ENCODE measurements at places on chromosomes 16 and 17. TPM values are rescaled to one million over a fixed set of nuclear protein-coding genes. Genes with fewer than 3 reads are reported as not detected.

GRCh38 chr16:17835118-17835876 lies 364.5 kb upstream of the XYLT1 start:
- H3K4me3 ChIP-seq: no peak overlapping the region
- H3K27ac ChIP-seq: no peak overlapping the region
- H3K36me3 ChIP-seq: no peaks in the 10 kb centered on the region
- DNase-seq: no peak
- H3K27me3 ChIP-seq: peaks cover 9% of the 10 kb centered on the region

GRCh38 chr17:80545499-80545826 lies 825 bp downstream of the RPTOR start:
- no peak for DNase-seq
- peaks cover 25% of the 10 kb centered on the region for H3K4me1 ChIP-seq
- H3K36me3 ChIP-seq: no peaks in the 10 kb centered on the region
- H3K27ac ChIP-seq: peak overlapping the region; percentile 96

DNA sequence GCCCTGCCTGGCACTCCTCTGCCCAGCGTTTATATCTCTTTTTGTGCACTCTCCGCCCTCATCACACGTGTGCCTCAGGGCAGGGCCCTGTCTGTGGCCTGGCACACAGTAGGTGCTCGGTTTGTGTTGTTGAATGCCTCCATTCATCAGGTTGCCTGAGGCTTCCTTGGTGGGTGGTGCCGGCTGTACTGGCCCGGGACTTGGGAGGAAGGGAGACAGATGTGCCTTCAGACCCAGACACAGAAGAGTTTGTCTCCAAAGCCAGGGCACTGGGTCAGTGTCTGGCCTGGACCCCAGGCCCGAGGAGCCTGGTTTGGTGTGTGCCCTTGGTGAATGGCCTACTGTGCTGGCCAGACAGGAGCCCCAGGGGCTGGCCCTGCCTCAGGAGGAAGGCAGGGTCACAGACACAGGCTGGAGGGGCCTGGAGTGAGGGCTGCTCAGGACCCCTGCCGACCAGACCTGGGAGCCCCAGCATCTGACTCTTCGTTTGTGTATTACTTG lies 71.6 kb downstream of the RAI1 start:
- DNase-seq: peak; percentile 42
- peak overlapping the region; percentile 96 for H3K27ac ChIP-seq
- H3K36me3 ChIP-seq: no peaks in the 10 kb centered on the region
- H3K27me3 ChIP-seq: no peaks in the 10 kb centered on the region

CIITA gene
- total RNA-seq: not detected

GRCh38 chr17:56536766-56537165 lies 56.7 kb upstream of the NOG start:
- no peak overlapping the region for H3K4me3 ChIP-seq
- peaks cover 34% of the 10 kb centered on the region for H3K27me3 ChIP-seq
- no peaks in the 10 kb centered on the region for H3K36me3 ChIP-seq
- no peak overlapping the region for H3K27ac ChIP-seq

GRCh38 chr17:48892940-48893645 lies 506 bp downstream of the ATP5MC1 start:
- H3K27ac ChIP-seq: peak overlapping the region; percentile 98
- H3K4me3 ChIP-seq: peak overlapping the region; percentile 92
- peaks cover 28% of the 10 kb centered on the region for H3K4me1 ChIP-seq
- H3K36me3 ChIP-seq: no peaks in the 10 kb centered on the region

- H3K27me3 ChIP-seq: peaks cover 14% of the 10 kb centered on the region
- no peak overlapping the region for H3K27ac ChIP-seq
- H3K4me1 ChIP-seq: no peaks in the 10 kb centered on the region
- DNase-seq: no peak
- H3K36me3 ChIP-seq: no peaks in the 10 kb centered on the region
Observed at GRCh38 chr16:83458612-83459011, 349.2 kb upstream of the HSBP1 start.

DNA sequence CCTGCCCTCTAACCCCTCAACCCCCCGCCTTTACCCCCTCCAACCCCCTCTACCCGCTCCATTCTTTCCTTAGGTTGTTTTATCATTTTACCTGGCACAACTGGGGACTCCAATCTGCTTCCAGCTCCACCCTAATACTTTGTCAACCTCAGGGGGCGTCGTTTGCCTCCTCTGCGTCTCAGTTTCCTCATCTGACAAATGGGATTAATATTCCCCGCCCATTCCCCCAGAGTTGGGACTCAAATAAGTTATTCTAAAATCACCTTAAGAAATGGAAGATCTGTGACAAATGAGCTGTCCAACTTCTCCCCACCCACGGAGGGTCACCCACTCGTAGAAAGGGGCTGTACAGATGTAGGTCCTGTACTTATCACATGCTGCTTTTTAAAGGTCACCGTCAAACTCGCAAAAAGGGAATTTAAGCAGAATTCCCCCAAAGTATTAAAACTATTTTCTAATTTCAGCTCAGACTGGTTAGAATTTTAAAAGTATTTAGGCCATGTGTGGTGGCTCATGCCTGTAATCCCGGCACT lies 40.6 kb upstream of the CPNE2 start:
- no peaks in the 10 kb centered on the region for H3K4me1 ChIP-seq
- no peak for DNase-seq
- no peak overlapping the region for H3K27ac ChIP-seq
- no peaks in the 10 kb centered on the region for H3K36me3 ChIP-seq
- peaks cover 15% of the 10 kb centered on the region for H3K27me3 ChIP-seq
- no peak overlapping the region for H3K4me3 ChIP-seq

DNA sequence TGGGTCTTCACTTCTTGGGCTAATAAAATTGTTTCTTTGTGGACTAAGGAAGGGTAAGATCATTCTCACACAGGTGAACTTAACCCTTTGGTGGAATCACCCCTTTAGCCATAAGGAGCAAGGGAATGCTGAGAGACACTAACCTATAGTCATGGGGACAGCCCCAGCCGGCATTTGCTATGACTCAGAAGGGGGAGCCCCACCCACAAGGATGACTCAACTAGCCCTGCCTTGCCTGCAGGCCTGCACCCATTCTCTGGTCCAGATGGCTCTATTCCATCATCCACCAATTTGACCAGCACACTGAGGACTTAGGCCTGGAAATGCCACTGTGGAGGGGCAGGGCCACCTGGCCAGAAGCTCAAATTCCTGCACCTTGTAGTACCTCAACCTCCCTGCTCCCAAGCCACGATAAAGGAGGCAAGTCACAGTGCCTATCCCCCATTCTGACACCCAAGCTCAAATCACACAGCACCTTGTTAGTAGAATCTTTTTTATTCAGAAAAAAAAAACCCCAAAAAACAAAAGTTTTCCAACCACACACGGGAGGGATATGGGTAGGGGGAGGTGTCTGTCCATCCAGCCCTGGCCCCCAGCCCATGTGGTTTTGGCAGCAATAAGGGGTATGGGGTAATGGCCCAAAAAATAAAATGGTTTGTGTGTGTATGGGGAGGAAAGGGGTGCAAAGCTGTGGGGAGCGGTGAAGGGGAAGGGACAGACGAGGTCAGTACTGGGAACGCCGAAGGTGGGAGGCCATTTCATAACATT lies 3.0 kb downstream of the PFN1 start:
- DNase-seq: no peak
- H3K36me3 ChIP-seq: peaks cover 17% of the 10 kb centered on the region
- peak overlapping the region; percentile 96 for H3K4me3 ChIP-seq
- H3K27ac ChIP-seq: peak overlapping the region; percentile 87
- H3K27me3 ChIP-seq: peaks cover 9% of the 10 kb centered on the region
- peaks cover 53% of the 10 kb centered on the region for H3K4me1 ChIP-seq

GRCh38 chr17:42421507-42422338 lies 1.3 kb downstream of the CAVIN1 start:
- H3K27ac ChIP-seq: no peak overlapping the region
- peaks cover 16% of the 10 kb centered on the region for H3K4me1 ChIP-seq
- H3K36me3 ChIP-seq: no peaks in the 10 kb centered on the region
- peaks cover 77% of the 10 kb centered on the region for H3K27me3 ChIP-seq
- peak overlapping the region; percentile 81 for H3K4me3 ChIP-seq
- DNase-seq: no peak

DNA sequence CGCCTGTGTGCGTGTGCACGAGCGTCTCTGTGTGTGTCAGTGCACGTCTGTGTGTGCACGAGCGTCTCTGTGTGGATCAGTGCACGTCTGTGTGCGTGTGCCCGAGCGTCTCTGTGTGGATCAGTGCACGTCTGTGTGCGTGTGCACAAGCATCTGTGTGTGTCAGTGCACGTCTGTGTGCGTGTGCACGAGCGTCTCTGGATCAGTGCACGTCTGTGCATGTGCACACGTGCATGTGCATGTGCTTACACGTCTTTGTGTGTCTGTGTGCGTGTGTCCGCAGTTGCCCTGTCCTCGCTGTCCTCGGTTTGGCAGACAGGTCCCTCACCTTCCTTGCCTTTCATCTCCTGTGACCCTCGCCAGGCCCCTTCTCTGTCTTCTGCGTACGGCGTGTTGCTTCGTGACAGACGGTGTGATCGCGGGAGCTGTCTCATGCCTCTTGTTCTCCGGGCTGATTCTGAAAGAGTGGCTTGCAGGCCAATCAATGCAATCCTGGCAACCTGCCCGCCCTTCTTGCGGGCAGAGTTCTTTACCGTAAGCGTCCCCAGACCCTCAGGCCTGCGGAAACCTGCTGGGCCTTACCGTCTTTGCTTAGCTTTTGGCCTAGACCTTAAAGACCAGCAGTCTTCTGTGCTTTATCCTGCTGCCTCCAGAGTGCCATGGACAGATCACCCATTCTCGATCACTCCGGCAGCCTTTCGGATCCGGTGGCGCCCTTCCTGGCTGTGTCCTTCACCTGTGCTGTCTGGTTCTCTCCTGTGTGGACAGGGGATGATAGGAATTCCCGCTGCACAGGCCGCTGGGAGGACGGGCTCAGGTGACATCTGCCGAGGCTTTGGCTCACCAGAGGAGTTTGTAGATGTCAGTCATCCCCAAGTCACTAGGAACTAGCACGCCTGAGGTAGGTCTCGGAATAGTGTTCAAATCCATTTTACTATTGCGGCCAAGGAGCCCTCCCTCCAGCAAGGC lies 18.5 kb downstream of the MLYCD start:
- no peak overlapping the region for H3K4me3 ChIP-seq
- no peak for DNase-seq
- H3K36me3 ChIP-seq: peaks cover 59% of the 10 kb centered on the region
- H3K27me3 ChIP-seq: no peaks in the 10 kb centered on the region
- peak overlapping the region; percentile 19 for H3K27ac ChIP-seq

STH gene
- not detected for total RNA-seq

- DNase-seq: no peak
- no peaks in the 10 kb centered on the region for H3K4me1 ChIP-seq
- no peaks in the 10 kb centered on the region for H3K36me3 ChIP-seq
- H3K4me3 ChIP-seq: no peak overlapping the region
- H3K27ac ChIP-seq: no peak overlapping the region
Observed at GRCh38 chr16:82846806-82847205, 220.0 kb downstream of the CDH13 start.

FOXC2 gene
- total RNA-seq: 0.11 TPM

TXNDC11 gene
- total RNA-seq: 18.5 TPM

DNA sequence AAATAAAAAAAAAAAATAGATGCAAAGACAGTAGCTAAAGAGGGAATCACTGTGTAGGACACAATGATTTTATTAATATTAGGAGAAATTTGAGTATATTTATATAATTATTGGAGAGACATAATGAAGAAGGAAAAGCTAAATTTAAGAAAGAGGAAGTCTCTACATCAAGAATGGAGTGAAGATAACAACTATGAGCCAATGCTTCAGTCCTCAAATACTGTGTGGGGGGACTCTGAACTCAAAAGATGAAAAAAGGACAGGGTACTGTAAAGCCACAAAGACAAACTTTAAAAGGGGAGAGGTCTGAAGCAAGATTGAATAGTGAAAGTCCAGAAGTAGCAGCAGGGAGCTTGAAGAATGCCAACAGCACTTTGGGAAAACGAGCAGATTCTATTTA lies 44.7 kb downstream of the SKAP1 start:
- no peak overlapping the region for H3K27ac ChIP-seq
- DNase-seq: no peak
- no peaks in the 10 kb centered on the region for H3K4me1 ChIP-seq
- no peak overlapping the region for H3K4me3 ChIP-seq
- no peaks in the 10 kb centered on the region for H3K36me3 ChIP-seq
- peaks cover 94% of the 10 kb centered on the region for H3K27me3 ChIP-seq

SPECC1 gene
- total RNA-seq: 71.0 TPM

DNA sequence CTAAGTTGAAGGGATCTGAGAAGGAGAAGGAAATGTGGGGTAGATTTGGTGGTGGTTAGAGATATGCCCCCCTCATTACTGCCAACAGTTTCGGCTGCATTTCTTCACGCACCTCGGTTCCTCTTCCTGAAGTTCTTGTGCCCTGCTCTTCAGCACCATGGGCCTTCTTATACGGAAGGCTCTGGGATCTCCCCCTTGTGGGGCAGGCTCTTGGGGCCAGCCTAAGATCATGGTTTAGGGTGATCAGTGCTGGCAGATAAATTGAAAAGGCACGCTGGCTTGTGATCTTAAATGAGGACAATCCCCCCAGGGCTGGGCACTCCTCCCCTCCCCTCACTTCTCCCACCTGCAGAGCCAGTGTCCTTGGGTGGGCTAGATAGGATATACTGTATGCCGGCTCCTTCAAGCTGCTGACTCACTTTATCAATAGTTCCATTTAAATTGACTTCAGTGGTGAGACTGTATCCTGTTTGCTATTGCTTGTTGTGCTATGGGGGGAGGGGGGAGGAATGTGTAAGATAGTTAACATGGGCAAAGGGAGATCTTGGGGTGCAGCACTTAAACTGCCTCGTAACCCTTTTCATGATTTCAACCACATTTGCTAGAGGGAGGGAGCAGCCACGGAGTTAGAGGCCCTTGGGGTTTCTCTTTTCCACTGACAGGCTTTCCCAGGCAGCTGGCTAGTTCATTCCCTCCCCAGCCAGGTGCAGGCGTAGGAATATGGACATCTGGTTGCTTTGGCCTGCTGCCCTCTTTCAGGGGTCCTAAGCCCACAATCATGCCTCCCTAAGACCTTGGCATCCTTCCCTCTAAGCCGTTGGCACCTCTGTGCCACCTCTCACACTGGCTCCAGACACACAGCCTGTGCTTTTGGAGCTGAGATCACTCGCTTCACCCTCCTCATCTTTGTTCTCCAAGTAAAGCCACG lies 28.3 kb downstream of the STH start:
- H3K4me1 ChIP-seq: peaks cover 40% of the 10 kb centered on the region
- no peaks in the 10 kb centered on the region for H3K27me3 ChIP-seq
- H3K27ac ChIP-seq: peak overlapping the region; percentile 17
- no peak for DNase-seq
- H3K36me3 ChIP-seq: peaks cover 19% of the 10 kb centered on the region

- peaks cover 27% of the 10 kb centered on the region for H3K27me3 ChIP-seq
- H3K27ac ChIP-seq: no peak overlapping the region
- peaks cover 5% of the 10 kb centered on the region for H3K4me1 ChIP-seq
- H3K4me3 ChIP-seq: no peak overlapping the region
- no peak for DNase-seq
- H3K36me3 ChIP-seq: peaks cover 3% of the 10 kb centered on the region
Observed at GRCh38 chr16:68230176-68230571, 5.8 kb downstream of the ESRP2 start.

MAPK7 gene
- total RNA-seq: 39.5 TPM

- no peak overlapping the region for H3K4me3 ChIP-seq
- H3K27ac ChIP-seq: no peak overlapping the region
- peaks cover 6% of the 10 kb centered on the region for H3K36me3 ChIP-seq
- H3K27me3 ChIP-seq: no peaks in the 10 kb centered on the region
- DNase-seq: no peak
- peaks cover 23% of the 10 kb centered on the region for H3K4me1 ChIP-seq
Observed at GRCh38 chr17:55038291-55038690, 69.7 kb downstream of the STXBP4 start.

GRCh38 chr17:7915179-7915610 lies 894 bp downstream of the RNF227 start:
- peak overlapping the region; percentile 86 for H3K27ac ChIP-seq
- DNase-seq: no peak
- H3K27me3 ChIP-seq: peaks cover 7% of the 10 kb centered on the region
- H3K4me1 ChIP-seq: peaks cover 25% of the 10 kb centered on the region
- H3K36me3 ChIP-seq: peaks cover 6% of the 10 kb centered on the region
